Spinal cord (tissue), 10 donors: ENCODE measurements at places on chromosomes 1 and 21. TPM values are rescaled to one million over a fixed set of nuclear protein-coding genes. Genes with fewer than 3 reads are reported as not detected.

The GBP6 gene
- total RNA-seq: 0.50 TPM

The CDK18 gene
- total RNA-seq: 11.6 TPM

The HYI gene
- 88.1 TPM for total RNA-seq

The LCE4A gene
- not detected for total RNA-seq

The OTUD3 gene
- 11.8 TPM for total RNA-seq

The BARHL2 gene
- total RNA-seq: 0.10 TPM

The APOBEC4 gene
- total RNA-seq: not detected

The KRTAP21-2 gene
- total RNA-seq: not detected

DNA sequence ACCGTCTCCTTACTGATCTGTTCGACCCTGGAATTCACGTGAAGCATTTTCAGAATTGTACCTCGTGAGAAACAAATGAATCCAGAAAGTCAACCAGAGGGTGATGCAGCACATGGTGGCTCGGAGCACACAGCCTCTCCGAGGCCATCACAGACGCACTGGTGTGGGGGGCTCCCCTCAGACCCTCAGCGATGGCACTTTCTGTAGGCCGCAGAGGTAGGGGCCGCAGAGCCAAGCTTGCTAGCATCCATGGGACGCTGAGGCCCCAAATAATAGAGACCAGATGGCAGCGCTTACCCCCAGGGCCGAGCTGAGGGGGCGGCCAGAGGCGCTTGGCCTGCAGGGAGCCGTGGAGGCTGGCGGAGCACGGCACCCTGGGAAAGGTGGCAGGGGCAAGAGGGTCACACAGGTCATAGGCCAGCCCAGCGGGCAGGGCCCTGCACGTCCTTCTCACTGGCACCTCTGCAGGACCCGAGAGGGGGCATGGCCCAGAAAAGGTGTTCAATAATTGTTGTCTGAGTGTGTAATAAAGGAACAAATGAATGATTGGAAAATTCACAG lies 28.1 kb upstream of the COL6A2 start:
- no peak for DNase-seq

- DNase-seq: no peak
Observed at GRCh38 chr1:173409613-173410012, 67.5 kb upstream of the PRDX6 start.

GRCh38 chr1:185912504-185912903 lies 178.3 kb downstream of the HMCN1 start:
- DNase-seq: no peak

- no peak for DNase-seq
Observed at GRCh38 chr1:111615870-111616715, 3.5 kb upstream of the RAP1A start.

DNA sequence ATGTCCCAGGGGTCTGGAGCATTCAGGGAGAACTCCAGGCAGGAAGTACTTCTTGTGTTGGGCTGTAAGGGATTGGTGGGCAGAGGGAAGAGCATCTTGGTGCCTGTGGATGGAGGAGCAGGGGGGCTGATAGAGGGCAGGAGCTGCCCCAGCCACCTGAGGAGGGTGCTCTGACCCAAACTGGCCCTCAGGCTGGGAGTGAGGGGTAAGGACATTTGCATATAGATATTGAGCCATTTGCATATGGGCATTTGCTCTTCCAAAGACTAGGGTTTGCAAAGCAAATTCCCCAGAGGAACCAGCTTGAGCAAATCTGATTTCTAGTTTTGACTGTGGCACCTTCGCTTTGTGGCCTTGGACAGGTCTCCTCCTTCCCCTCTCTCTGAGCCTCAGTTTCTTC lies 18.2 kb downstream of the ZNF362 start:
- no peak for DNase-seq

- no peak for DNase-seq
Observed at GRCh38 chr21:38306433-38307141, 49.8 kb downstream of the KCNJ15 start.

DNA sequence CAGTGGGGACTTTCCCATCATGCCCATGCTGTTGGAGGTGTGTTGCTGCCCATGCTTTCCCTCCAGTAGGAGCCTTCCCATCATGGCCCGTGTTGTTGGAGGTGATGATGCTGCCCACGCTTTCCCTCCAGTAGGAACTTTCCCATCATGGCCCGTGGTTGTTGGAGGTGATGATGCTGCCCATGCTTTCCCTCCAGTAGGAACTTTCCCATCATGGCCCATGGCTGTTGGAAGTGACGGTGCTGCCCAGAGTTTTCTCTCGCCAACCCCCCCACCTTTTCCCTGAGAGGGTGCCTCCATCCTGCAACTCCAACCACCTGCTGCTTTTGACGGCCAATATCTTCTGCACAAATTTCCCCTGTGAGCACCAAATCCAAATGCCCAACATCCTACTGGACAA lies 205.7 kb downstream of the TOMM20 start:
- no peak for DNase-seq

DNA sequence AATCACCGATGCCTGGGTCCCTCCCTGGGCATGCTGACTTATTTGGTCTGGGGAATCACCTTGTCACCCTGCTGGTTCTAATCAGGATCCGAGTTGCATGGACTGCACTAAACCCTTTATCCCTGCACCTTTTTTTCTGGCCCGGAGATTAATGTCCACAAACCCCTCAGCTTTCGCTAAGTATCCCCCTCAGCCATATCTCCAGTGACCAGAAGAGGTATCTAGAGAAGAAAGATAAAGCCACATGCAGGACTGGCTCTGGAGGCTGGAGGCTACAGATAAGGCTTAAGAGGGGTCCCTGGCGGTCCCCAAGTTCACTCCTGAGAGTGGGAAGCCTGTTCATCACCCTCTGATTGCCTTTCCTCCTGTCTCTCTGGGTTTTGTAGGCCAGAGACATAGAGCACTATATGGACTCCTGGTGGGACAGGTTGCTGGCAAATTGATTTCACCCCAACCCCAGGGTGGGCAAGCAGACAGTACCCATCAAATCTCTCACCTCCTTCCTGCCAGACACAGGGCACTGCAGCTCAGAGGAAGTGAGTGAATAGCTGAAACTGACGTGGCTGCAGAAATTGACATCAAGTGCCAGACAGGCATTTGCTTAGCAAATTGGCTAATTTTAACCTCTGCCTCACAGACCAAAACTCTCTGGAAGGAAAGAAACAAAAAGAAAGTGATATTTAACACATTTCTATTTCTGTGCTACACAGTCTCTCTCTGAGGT lies 38.8 kb downstream of the HMGB4 start:
- no peak for DNase-seq

- no peak for DNase-seq
Observed at GRCh38 chr1:240094041-240094722, 2.5 kb downstream of the FMN2 start.

- DNase-seq: no peak
Observed at GRCh38 chr1:93749894-93750301, 68.3 kb upstream of the BCAR3 start.

GRCh38 chr1:93021539-93022134 lies 57.4 kb upstream of the MTF2 start:
- DNase-seq: peak; percentile 48
